ENCODE measurements at places on chromosomes 3 and 15. TPM values are rescaled to one million over a fixed set of nuclear protein-coding genes. Genes with fewer than 3 reads are reported as not detected.

DNA sequence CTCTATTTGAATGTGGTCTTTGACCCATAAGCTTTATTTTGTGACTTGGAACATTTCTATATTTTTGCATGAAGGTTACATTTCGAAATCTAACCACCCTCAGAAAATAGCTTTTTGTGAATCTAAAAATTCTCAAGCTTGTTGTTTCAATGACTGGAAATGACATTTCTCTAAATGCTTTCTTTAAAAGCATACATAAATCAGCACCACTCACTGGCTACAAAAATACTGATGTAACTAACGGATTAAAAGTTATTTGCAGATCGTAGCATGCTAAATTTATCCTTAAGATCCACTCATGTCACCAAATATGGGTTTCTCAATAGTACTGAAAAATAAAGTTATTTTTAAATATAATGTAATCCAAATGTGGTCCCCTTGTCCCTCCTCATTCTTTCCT lies 55.2 kb upstream of the ACAN start:
- no peak for DNase-seq

DNA sequence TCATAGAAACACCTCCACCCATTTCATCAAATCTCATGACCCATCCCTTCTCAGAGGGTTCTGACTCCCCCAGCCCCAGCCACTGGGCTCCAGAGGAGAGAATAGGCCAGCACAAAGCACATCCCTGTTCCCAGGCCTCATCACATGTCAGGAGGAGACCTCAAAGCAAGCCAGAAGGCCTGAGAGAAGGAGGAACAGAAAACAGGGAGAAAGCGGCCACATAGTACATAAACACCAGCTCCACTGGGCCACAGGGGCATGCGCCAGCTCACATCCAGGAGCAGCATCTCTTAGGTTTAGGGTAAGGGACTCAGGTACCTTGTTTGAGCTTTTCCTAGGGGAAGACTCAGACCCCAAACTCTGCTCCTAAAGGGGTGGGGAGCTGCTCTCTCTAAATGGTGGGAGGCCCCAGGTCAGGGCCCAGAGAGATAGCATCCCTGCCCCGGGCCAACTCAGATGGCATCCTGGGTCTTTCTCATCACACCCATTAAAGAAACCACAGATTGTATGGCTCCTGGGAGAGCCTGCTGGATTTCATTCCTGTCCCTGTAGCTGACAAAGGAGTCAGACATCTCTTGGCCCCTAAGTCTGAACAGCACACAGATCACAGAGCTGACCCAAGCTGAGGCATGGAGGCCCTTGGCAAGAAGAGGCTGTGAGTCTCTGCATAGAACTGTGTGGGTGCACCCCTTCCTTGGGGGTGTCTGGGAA lies 2.5 kb downstream of the SHF start:
- DNase-seq = no peak

DNA sequence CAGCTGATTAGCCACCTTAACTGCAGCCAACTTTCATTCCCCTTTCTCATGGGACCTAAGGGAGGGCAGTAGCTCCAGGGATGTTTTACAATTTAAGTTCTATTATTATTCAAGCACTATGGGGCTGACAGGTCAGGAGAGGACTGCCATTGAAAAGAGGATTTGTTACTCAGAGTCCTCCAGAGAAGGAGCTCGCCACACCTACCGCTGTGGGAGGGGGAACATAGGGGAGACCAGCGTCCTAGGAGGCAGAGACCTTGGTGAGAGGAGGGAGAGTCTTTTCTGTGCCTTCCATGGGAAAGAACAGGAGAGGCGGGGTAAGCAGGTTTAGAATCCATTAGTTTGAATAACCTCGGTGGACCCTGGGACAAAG lies 14.4 kb downstream of the ATP10A start:
- DNase-seq = no peak

DNA sequence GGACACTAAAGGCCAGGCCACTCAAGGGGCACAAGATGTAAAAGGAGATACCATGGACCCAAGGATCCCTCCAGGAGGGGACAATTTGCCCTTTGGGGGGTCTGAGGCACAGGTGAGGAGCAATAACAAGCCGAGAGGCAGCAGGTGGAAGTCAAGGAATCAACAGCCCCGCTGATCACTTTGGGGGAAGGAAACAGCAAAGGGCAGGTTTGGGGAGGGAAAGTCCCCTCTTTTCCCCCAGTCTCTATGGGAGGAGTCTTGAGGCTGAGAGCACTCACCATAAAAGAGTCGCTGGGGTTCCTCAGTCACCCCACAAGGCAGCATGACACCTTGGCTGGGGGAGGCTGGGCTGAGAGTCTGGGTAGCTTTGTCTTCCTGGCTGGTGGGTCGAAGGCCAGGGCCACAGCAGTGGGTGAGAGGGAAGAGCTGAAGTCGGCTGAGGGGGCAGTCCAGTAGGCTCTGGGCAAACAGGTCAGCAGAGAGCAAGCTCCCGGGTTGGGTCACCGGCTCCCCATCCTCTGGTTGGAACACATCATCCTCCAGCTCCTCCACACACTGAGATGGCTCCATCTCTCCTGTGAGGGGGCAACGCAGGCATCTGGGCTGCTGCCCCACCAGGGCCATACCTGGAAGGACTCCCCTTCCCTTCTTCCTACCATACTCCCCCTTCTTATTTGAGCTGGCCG lies 3.0 kb downstream of the BMF start:
- DNase-seq = no peak

GRCh38 chr3:46512191-46512749 lies 14.5 kb downstream of the RTP3 start:
- DNase-seq = no peak

DNA sequence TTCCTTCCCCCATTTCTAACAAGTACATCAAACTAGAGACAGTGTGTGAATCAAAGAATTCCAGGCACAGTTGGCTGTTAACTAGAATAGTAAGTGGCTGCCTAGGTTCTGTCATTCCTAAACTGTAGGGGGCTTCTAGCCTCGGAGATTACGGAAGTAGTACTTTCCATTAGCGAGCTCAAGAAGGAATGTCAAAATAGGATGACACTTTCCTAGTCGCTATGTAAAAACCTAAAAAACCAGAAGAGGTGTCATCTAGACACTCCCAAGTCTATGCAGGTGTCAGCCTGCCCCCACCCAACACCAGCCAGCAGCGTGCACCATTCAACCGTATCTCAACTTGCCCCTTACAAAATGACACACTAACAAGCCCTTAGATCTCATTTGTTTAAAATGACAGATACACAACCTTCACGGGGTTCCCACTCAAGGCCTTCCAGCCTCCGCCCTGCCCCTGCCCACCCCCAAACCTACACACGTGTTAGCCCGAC lies 874 bp downstream of the INO80 start:
- DNase-seq = no peak

DNA sequence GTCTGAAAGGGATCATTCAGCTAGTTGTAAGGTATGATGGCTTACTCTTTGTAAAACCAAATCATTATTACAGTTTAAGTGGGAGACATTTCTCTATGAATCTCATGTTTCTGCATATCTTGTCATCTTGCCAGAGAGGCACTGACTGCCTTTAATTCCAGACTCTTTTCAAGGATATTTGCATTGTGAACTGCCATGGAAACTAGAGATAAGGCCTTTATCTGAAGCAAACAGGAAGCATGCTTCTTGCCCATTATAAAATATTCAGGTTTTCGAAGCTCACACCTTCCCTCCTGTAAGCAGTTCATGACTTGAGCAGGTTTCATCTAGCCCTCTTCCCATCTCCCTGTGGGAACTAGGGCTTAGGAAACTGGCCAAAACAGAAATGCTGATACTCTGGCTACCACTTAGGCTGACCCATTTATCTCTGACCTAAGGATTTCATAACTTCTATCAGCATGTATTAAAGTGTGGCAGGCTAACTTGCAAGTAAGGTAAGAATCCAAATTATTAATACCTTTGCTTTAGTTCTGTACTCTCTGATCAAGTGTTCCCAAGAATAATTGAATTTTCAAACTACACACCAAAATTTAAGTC lies 326.6 kb upstream of the ALCAM start:
- DNase-seq = no peak

- no peak for DNase-seq
These were observed 508.2 kb upstream of the SUCLG2 start for GRCh38 chr3:68162644-68163043.

- no peak for DNase-seq
These were observed 284.2 kb downstream of the C3orf38 start for GRCh38 chr3:88434001-88434400.

- DNase-seq = no peak
These were observed 60.4 kb downstream of the PLS1 start for GRCh38 chr3:142656575-142656974.

GRCh38 chr15:45113380-45113990 lies 487 bp downstream of the DUOX2 start:
- no peak for DNase-seq

- DNase-seq = no peak
These were observed 3.5 kb downstream of the CHRM5 start for GRCh38 chr15:33971811-33972210.

DNA sequence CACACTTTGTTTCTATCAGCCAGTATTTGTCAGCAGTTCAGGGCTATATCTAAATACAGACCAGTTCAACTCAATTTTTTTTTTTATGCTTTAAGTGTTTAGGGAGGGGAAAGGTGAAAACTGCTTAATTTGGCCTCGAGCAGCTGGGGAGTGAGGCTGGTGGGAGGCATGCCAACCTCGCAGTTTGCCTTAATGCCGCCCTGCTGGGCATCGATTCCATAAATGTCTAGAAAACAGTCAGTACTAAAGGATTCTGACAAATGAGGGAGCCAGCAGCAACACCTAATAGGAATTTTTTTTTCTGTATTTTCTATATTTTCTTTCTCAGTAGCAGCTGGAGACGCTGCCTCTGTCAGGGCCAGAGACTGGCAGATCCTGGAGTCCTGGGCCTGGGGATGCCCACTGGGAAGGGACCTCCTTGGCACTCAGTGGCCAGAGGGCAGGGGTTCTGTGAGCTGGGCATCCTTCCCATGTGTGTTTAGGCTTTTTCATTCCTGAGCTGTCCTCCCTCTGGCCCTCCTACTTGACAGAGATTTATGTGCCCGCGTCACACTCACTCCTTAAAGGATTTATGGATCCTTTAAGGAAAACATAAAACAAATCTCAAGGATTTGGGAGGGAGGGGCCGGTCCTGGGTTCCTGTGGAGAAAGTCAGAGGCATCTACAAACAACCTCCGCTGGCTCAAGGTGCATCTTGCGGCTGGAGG lies 117.8 kb downstream of the WNT5A start:
- no peak for DNase-seq

GRCh38 chr3:192082730-192083660 lies 622.0 kb downstream of the PYDC2 start:
- DNase-seq = no peak

DNA sequence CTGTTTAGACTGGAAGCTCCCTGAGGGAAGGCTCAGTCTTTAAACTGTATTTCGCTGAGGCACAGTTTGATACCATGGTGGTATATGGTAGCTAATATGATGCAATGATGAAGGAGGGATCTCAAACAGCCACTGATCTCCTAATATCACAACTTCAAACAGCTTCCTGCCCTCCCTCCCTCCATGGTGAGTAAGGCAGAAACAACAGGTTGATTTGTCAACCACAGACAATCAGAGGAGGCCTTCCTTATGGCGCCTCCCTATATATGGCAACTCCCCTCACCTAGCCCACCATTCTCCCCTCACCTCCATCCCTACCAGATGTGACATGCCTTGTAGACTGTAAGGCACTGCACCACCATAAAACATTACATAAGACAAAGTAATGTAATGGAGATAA lies 316.5 kb upstream of the ICE2 start:
- no peak for DNase-seq

- DNase-seq = no peak
These were observed 83.2 kb upstream of the ATP10A start for GRCh38 chr15:25946241-25946805.

GRCh38 chr3:65412588-65412987 lies 626.1 kb downstream of the MAGI1 start:
- no peak for DNase-seq

DNA sequence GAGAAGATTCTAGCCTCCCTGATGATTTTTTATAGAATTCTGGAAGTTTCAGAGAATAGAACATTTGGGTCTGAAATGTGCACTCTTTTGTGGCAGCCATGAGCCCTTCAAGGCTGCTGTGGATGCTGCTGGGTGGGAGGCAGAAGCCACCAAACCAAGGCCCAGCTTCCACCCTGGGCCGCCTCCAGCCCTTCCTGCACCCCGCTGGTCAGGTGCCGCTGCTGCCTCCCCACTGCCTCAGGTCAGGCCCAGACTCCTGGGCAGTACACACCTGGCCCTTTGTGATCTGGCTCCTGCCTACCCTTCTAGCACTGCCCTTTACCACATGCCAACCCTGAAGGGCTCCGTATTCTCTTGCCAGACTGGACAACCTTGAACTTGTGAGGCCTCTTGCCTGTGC lies 28.3 kb downstream of the PPCDC start:
- DNase-seq = no peak

- no peak for DNase-seq
These were observed 71.7 kb upstream of the TMEM115 start for GRCh38 chr3:50430950-50431435.

- no peak for DNase-seq
These were observed 2.6 kb upstream of the ALCAM start for GRCh38 chr3:105364128-105364527.

- DNase-seq = no peak
These were observed 197.5 kb downstream of the EPHB1 start for GRCh38 chr3:134992586-134992985.

- DNase-seq = no peak
These were observed 439.7 kb downstream of the NTRK3 start for GRCh38 chr15:87816811-87817210.

- DNase-seq = no peak
These were observed 2.4 kb downstream of the CIB1 start for GRCh38 chr15:90231028-90232017.

The ARPIN gene
- total RNA-seq = 8.3 TPM

The PEX5L gene
- 0.90 TPM for total RNA-seq

The ERICH6 gene
- not detected for total RNA-seq

The GPR171 gene
- 0.37 TPM for total RNA-seq

The RMDN3 gene
- 12.4 TPM for total RNA-seq

The PSTPIP1 gene
- total RNA-seq = 1.9 TPM

The SERINC4 gene
- 0.71 TPM for total RNA-seq

The RASL12 gene
- 183 TPM for total RNA-seq

The CELSR3 gene
- total RNA-seq = 0.59 TPM

The C2CD4A gene
- not detected for total RNA-seq

The BNC1 gene
- 15.6 TPM for total RNA-seq
